ENCODE measurements at places on chromosomes 12 and 14.

- DNase-seq: no peak
These were observed 75.5 kb downstream of the RAD52 start for GRCh38 chr12:873954-874353.

DNA sequence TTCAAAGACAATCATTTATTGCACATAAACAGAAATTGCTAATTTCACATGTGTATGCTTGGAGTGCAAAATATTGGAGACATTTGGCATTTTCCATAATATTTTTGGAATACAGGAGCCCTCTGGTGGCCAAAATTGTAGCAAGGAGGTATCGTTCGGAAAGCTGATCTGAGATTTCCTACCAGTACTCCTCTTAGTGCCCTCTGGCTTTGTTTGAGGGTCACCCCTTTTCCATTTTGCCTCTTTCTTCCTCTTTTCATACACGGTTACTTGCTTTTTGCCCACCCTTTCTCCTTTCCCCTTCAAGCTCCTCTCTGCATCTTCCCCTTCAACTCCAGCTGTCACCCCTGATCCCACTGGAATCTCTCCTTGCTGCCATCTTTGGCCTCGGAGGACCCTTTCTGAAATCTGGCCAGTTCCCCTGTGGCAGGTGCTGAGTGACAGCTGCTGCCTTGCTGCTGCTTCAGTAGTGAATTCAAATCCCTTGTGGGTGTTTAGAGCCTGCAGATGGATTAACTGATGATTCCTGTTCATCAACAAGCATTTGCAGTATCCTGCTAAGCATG is 164.6 kb upstream of the PARP11 start:
- no peak for DNase-seq

GRCh38 chr14:103627073-103628025 is 1.7 kb upstream of the KLC1 start:
- no peak for DNase-seq

GRCh38 chr14:65731933-65732506 is 319.5 kb downstream of the FUT8 start:
- DNase-seq: no peak

GRCh38 chr12:107388263-107388662 is 294.9 kb upstream of the CRY1 start:
- DNase-seq: no peak

DNA sequence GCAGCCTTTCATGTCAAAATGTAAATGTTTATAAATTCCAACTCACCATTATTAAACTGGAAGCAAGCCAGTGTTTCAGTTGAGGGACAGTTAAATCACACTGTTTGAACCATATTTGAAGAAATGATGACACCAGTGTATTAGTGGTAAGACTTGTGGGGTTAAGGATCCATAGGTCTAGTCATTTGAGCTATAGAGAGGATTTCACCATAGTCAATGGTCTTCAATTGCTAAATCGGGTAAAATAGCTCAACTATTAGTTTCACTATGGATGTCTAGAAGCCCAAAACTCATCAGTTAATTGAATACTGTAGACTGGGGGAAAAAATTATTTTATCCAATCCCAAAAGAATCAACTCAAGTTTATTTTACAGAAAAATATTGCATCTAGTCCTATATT is 659.1 kb downstream of the NRXN3 start:
- no peak for DNase-seq

DNA sequence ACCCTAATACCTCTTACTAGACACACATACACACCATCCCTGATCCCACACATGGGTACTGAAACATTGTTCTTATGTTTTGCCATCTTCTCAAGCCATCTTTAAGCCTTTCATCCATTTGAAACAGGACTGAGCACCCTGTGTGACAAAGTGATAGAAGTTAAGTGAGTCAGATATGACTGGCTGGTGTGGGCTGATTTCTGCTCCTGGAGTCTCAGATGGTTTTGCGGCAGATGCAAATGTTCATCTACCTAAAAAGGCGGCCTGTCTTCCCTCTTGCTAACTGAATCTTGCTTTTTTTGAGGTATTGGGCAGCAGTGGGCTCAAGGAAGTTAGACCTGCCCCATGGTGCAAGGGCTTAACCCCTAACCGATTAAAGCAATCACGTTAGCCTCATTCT is 30.4 kb upstream of the PKP2 start:
- DNase-seq: no peak

GRCh38 chr14:78598046-78598920 is 428.1 kb downstream of the NRXN3 start:
- no peak for DNase-seq

GRCh38 chr12:106759526-106760183 is 14.8 kb upstream of the RIC8B start:
- DNase-seq: no peak

DNA sequence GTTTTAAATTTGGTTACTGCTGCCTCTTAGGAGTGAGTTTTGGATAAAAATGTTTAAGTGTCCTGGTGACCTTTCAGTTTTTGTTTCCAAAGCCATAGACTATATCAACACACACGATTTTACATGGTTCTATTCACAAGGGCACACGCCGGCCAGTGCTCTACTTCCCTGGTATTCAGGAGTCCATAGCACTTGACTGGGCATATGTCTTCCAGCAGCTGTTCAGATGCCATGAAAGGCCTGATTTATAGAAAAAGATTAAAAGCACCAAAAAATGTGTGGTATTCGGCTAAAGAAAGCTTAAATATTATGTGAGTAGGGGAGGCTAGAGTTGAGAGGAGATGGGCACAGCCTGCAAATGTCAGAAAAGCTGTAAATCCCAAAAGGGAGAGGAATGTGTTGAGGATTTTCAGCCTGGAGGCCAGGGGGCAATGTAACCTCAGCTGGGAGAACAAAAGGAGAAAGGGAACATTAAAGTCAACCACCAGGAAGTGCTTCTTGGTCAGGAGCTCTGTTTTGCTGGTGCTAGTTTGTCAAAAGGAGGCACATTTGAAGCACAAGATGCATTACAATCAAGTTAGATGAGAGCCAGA is 478.4 kb downstream of the RAD51B start:
- DNase-seq: no peak

DNA sequence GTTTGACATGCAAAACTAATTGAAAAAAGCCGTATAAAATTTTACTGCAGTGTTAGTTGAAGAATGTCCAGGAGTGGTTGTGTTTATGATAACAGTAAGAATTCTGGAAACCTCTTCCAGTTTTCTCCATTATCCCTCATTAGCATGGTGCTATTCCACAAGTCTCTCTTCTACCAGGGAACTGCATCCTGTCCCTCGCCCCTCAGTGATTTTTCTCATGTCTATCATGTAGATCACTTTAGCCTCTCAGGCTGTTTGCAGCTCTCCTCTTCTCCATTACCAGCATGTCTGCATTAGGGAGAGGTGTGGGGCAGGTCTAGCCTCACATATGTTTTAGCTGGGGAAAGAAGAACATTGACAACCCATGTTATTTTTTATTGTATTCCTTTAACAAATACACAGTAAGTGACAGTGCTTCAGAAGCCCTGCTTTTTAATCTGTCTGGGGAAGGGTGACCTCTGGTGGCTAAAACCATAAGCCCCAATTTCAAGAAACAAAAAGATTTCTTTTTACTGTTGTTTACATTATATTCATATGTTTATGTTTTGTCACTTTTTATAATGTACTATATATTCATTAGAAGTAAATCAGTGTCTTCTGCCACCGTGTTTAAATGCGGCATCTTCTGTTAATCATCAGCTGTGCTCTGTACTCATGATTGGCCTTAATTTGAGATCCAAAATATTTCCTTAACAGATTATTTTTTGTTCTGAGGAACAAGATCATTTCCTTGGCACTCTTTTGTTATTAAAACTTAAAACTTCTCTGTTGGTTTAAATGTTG is 70.7 kb downstream of the RASSF8 start:
- no peak for DNase-seq

- no peak for DNase-seq
These were observed 96.8 kb upstream of the NTF3 start for GRCh38 chr12:5335069-5335468.

DNA sequence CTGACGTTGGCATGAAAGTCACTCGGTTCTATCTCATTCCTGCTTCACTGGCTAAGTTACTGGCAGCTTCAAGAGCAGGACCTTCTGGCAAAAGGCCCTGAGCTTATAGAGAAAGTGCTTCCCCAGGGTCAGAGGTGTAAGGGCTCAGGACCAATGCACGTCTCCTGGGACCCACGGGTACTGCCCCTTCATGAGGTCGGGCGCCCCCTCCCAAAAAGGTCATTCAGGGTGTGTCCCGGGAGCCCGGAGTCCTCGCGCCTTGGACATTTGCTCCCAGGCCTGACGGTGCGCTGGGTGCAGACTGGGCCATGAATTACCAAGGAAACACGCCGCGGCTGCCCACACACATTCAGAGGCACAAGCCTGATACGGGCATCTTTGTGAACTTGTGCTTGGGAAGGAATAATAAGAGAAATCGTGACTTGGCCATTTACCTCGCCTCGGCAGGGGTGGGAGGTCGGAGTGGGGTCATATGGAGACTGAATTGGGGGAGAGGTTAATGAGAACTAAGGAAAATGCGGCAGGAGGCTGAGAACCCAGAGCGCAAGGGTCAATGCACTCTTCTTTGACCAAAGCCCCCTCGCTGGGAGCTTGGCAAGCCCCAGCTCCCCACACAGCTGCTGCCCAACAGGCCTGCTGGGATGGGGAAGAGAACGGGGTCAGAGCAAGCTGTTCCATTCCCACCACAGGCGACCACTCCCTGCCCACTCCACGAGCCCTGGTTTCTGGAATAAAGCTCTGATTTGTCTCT is 15.7 kb upstream of the SLC6A12 start:
- DNase-seq: no peak

GRCh38 chr12:117361347-117361751 is at the start of gene NOS1:
Gene NOS1 (minus strand): TSS chr12:117361626. CDS start chr12:117331069, 30,557 bp downstream.
- DNase-seq: no peak

DNA sequence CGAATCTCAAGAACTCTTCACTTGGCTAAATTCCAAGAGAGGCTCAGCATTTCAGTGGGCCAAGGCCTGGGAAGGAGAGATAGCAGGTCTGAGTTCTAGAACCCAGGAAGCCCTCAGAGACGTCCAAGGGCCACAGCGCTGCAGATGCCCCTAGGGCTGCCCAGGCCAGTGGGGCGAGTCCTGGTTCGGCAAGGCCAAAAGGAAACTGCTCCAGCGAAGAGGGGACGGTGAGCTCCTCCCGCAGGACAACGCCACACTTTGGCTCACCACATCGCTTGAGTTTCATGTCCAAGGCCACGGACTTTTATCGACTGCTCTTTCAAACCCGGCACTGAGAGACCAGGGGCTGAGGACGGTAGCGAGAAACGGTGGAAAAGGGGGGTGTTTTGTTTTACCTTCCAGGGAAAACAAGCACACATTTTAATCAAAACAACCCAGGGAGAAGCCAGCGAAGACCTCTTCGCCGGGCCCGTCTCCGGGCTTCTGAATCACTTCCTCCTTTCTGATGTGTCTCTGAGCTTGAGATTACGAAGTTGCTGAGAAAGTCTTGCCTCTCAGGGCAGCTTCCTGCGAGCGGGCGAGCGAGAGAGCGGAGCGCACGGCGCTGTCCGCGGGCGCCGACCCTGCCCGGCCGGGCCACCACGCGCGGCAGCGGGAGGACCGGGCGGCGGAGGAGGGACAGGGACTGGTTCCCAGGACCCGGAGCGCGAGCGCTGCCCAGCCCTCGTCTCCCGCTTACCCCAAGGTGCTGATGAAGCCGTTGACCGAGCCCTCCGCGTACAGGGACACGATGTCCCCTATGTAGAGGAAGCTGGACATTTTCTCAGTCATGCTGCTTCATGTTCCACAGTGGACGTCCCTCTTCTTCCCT is 808 bp downstream of the ITPR2 start:
- peak; percentile 50 for DNase-seq

DNA sequence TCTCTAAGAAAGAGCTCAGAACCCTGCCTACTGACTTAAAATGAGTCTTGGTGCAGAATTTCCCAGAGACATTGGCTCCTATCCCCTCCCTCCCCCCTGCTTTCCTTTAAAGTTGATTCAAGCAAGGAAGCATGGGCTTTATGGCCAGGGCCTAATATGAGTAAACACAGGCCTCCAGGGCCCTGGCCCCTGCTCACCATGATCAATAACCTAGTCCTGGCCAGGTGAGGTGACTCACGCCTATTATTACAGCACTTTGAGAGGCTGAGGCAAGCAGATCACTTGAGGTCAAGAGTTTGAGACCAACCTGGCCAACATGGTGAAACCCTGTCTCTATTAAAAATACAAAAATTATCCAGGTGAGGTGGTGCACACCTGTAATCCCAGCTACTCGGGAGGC is 165.1 kb upstream of the TMCC3 start:
- DNase-seq: no peak

- no peak for DNase-seq
These were observed 51.2 kb downstream of the FBRSL1 start for GRCh38 chr12:132541200-132541599.

DNA sequence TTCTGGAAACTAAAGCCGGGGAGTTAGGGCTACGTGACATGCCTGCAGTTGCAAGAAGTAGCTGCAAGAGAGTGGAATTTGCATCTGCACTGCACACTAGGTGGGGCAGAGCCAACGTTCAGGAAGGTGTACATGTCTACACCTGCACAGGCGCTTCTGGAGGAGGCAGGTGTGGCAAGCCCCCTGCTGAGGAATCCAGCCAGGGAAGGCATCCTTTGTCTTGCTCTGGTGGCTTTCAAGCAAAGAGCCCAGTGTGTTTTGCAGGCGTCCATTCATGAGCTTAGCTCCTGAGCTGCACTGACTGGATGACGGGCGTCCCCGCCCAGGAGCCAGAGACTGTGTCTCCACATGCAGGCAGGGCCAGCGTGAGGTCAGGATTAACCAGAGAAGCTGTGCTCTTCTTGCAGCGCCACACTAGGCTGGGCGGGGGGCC is 116.3 kb downstream of the ZFP36L1 start:
- DNase-seq: no peak

DNA sequence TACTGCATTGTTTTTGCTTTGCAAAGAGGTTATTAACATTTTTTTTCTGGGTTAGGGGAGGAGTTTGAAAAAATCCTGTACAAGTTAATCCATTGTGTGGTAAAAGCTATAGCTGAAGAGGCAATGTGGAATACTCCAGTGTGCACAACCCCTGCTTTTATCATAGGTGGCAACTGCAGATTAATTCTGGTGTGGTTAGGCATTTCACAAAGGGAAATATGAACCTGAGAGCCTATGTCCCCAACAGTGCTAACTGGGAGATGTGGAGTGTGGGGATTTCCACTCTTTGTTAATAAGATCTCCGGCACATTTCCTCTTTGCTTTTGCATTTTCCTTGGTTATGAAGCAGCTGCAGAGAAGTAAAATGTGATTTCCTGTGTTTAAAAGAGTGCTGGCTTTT is 33.6 kb downstream of the PRORP start:
- no peak for DNase-seq

- no peak for DNase-seq
These were observed 10.5 kb upstream of the WNT5B start for GRCh38 chr12:1618489-1618888.

DNA sequence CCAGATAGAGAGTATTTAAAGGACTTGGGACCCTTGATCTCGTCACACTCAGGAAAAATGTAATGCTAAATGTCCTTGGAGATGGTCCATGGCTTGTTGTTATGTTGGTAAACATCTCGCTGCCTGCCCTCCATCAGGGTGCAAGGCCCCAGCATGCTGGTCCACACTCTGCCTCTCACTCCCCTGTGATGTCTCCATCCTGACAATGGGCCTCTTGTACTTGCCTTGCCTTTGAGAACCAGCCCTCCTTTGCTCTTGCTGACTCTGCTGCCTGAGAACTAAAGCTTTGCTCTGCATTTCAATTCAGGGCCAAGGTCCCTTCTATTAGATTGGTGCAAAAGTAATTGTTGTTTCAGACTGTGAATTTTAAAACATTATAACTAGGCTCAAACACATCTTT is 131.0 kb upstream of the LMNTD1 start:
- no peak for DNase-seq

Measured in activated T-cell treated with anti-CD3 and anti-CD28 coated beads for 1 hour (primary cell).